Kidney epithelial cell (primary cell): ENCODE measurements at places on chromosomes 5 and 9. TPM values are rescaled to one million over a fixed set of nuclear protein-coding genes. Genes with fewer than 3 reads are reported as not detected.

Gene PITX1
- not detected in 2 replicates for total RNA-seq

Gene ADCY2
- total RNA-seq = 0.25 and 0.62 TPM in 2 replicates

Gene GPX3
- 5.5 and 6.3 TPM in 2 replicates for total RNA-seq

GRCh38 chr5:142405814-142406395 is 81.1 kb upstream of the SPRY4 start:
- no peak for DNase-seq

- no peak for DNase-seq
Measured at GRCh38 chr9:134768709-134769351, 111.8 kb upstream of the FCN2 start.

DNA sequence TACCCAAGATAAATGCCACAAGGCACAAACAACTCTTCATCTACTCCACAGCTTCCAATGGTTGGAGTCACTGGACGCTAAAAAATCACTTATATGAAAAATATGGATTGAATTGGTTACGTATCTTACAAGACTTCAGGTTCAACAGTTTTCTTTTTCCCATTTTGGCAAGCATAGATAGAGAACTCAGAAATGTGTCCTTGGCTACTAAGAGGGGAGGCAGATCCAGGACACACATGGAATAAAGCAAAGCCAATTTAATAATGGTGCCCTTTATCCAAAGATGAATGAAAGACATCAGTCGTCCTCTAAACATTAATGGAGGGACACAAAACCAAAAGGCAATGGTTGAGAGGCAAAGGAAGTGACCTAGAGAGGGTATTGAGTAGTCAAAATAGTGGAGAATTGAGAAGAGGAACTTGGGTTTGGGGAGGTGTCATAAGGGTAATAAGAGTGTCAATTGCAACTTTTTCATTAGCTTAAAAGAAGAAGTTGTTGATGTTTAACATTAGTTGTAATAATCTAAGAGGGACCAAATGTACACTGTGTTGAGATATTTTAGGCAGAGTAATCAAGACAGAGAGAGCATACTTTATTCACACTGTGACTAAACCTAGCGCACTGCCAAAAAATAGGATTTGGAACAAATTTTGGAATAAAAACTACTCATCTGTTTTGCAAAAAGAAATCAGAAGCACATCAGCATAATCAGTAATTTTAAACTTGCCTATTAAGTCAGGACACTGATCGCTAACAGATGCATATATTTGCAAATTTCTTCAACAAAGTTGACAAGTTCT is 308.2 kb downstream of the ARL15 start:
- DNase-seq = no peak

GRCh38 chr9:106771608-106772007 is 91.4 kb upstream of the ZNF462 start:
- no peak for DNase-seq

Gene ADAMTS16
- 1.8 and 2.8 TPM in 2 replicates for total RNA-seq

Gene KLHL9
- total RNA-seq = 26.8 and 28.3 TPM in 2 replicates

GRCh38 chr9:126058011-126058531 is 268.6 kb upstream of the MVB12B start:
- no peak for DNase-seq

DNA sequence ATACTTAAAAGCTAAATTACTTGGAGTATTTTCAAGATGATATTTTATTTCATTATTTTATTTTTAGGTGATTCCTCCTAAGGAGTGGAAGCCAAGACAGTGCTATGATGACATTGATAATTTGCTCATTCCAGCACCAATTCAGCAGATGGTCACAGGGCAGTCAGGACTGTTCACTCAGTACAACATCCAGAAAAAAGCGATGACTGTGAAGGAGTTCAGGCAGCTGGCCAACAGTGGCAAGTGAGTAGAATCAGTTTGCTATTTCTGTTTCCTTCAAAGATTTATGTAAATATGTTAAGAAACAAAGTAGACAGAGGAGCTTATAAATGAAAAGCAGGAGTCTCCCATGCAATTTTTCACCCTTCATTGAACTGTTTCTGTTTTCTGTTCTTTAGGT is 47.8 kb downstream of the KDM4C start:
- no peak for DNase-seq

- peak; percentile 90 for DNase-seq
Measured at GRCh38 chr5:124746916-124747790, 714 bp upstream of the ZNF608 start.

GRCh38 chr5:110815916-110816605 is 77.3 kb downstream of the SLC25A46 start:
- DNase-seq = no peak

DNA sequence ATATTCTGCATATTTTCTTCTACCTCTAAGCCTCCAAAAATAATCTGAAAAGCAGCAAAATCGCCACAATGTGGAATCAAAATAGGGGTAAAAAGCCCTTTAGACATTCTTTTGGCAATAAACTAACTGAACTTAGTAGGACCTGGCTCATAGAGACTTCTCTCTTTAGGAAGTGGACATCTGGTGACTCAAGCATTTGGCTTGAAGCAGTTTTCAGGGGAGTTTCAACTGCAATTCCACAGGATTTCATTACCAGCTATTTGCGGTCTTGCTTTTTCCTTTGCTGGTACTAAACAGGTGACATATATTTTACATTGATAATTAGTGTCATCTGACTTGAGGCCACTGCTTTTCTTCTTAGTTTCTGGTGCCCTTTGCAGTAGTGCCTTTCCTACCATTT is 173.2 kb upstream of the FBN2 start:
- DNase-seq = no peak

DNA sequence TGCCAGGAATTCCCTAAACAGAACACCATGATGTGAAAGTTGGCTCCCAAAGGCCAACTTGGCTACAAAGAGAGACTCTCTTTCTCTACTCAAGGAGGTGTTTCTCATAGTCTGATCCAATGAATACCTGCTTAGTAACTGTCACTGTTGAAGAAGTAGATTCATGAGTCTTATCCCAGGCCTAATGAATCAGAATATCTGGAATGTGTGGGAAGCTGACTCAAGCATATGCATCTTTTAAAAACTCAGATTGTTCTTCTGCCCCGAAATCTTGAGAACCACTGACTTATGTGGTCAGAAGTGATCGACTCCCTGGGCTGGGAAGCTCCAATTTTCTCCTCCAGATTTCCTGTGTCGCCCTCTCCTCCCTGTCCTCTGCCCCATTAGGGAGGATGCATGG is 345.6 kb downstream of the PLK2 start:
- DNase-seq = peak; percentile 48

- DNase-seq = no peak
Measured at GRCh38 chr5:77719666-77720363, 56.3 kb downstream of the TBCA start.

- no peak for DNase-seq
Measured at GRCh38 chr5:22033066-22033465, 820.1 kb downstream of the CDH12 start.

- peak; percentile 7 for DNase-seq
Measured at GRCh38 chr5:67516948-67517565, 320.5 kb upstream of the CD180 start.

DNA sequence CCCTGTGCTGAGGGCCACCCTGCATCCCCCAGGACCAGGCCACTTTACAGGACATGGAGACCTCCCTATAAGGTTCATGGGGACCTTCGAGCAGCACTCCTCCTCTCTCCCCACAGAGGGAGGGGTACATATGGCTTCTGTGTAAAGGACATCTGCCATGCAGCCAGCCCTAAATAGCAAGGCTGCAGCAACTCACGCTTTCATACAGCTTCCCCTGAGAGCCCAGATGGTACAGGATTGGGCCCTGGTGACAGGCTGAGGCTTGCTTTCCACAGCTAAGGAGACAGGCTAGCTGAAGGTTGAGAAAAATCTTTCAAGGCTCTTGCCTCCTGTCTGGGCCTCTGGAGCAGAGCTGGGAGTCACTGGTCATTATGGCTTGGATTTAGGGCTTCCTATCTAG is 147.0 kb upstream of the ZNF366 start:
- DNase-seq = no peak

DNA sequence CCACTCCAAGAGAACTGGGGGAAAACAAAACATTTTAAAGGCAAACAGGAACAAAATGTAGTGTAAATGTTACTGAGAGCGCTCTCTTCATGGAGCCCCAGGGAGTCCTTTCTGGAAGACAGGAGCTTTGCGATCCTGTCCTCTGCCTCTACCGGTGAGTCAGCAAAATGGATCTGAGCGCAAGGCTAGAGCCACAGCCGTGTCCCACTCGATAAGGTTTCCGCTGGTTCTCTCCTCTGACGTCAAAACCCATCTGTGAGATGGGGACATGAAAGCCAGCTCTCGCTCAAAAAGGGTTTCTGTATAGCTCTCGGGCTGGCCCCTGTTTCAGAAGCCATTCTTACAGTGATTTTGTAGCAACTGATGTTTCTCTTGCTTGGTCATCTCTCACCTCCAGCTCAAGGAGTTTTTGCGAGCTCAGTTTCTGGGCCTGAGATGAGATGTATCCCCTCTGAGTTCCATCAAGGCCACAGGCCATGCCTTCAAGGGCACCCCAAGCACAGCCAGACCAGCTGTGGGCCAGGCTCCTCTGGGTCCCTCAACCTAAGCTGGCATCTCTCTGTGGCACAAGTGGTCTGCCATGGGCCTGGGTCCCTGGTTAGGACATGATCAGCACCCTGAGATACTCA is 101.6 kb downstream of the FSTL4 start:
- DNase-seq = no peak

DNA sequence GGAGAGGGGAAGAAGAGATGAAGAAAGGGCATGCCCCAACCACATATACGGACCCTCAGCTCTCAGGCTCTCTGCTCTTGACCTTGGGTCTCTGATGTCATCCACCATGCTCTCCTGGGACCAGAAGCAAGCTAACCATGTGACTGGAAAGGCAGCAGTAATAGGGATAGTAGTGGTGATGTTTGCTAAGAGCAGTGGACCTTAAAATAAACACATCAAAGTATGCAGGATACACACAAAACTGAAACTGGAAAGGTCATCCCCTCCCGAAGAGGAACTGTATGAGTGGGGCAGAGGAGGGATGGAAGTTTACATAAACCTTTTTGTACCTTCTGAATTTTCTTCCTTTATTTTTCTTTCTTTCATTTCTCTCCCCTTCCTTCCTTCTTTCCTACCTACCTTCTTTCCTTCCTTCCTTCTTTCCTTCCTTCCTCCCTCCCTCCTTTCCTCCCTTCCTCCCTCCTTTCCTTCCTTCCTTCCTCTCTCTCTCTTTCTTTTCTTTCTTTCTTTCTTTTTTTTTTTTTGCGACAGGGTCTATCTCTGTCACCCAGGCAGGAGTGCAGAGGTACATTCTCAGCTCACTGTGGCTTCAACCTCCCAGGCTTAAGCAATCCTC is 8.1 kb upstream of the PTPN3 start:
- DNase-seq = no peak

DNA sequence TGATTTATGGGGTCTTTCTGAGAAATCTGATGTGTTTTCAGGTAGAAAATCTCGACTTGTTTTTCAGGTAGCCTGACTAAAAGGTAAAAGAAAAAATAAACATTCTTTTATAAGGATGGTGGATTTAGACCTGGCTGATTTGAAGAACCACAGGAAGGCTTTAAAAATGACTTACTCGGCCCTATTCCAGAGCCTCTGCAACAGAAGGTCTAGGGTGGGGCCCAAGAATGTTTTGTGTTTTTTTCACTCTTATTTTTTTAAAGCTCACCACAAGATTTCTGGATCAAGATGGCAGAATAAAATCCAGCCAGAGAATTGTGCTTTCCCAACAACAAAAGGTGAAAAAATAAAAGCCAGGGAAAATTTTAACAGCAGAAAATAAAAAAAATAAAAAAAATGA is 59.1 kb downstream of the FNBP1 start:
- DNase-seq = no peak

GRCh38 chr9:127729522-127730256 is 5.4 kb downstream of the TOR2A start:
- DNase-seq = no peak

GRCh38 chr9:131423171-131423581 is 29.3 kb downstream of the PRRC2B start:
- peak; percentile 99 for DNase-seq

DNA sequence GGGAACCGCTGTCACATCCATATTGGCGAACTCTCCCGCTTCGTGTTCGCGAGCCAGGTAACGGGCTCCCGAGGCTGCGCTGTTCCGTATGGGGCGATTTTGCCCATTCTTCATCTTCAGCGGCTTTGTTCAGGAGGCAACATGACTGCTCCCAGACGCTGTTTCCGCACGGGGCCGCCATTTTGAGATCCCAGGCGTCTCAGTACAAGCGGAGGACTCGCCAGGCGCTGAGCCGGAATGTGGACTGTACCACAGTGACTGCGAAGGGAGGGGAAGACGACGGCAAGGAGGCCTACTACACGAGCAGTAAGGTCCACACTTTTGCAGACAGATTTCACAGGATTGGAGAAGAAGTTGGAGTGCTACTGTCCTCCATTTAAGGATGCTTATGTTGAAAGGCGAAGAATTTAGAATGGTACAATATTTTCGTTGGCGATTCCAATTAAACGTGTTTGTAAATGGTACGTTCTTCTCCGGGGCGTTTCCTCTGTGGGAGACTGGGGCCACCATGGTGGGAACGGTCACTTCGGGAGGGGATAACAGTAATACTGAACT is 41.6 kb upstream of the ZNF300 start:
- DNase-seq = peak; percentile 53

Gene FANCG
- 16.7 and 22.3 TPM in 2 replicates for total RNA-seq

GRCh38 chr9:112180387-112180881 is 5.3 kb upstream of the SUSD1 start:
- DNase-seq = no peak

Gene IFNA21
- not detected in 2 replicates for total RNA-seq

GRCh38 chr9:89312222-89312571 is 1.2 kb downstream of the CKS2 start:
- no peak for DNase-seq

GRCh38 chr5:78657201-78657600 is 8.6 kb upstream of the LHFPL2 start:
- DNase-seq = no peak
